ENCODE measurements at places on chromosomes 12 and 14.

- no peak for DNase-seq
These were observed 238.0 kb upstream of the FOXN3 start for GRCh38 chr14:89654998-89655397.

DNA sequence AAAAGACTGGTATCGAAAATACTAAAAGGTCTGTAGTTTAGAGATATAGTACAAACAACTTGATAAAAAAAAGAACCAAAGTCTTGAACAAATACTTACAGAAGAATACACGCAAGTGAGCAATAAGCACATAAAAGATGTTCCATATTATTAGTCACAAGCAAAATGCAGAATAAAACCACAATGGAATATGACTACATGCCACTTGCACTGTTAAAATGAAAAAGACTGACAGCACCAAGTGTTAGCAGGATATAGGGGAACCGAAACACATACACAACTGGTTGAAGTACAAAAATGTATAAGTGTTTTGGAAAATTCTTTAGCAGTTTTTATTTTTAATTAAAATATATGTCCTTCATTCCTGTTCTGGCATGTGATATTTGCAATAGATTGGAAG, 3.6 kb downstream of the CLEC2A start:
- no peak for DNase-seq

GRCh38 chr14:102662636-102663430, 70.4 kb downstream of the RCOR1 start:
- DNase-seq: no peak

DNA sequence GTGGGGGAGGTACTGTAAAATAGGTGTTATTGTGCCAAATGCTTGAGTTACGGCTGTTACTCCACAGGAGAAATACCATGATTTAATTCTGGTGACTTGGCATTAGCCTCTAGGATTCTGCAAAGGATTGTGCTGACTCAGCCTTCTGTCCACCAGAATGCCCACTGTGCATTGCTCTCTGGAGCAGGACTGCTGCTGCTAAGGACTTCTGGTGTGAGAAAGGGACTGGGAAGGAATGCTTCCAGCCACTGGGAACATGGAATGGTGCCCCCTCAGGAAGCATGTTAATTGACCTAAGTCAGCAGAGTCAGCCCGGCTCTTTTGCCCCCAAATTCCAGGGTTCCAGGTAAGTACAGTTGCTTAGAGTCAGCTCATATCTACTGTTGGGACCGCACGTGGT, 32.9 kb downstream of the ZFHX2 start:
- no peak for DNase-seq

GRCh38 chr12:97559267-97559666, 96.7 kb downstream of the RMST start:
- DNase-seq: no peak

GRCh38 chr12:127263621-127264020, 1003.3 kb upstream of the TMEM132C start:
- no peak for DNase-seq

GRCh38 chr12:9615420-9616136, 7.9 kb upstream of the KLRB1 start:
- no peak for DNase-seq

GRCh38 chr14:34199585-34199984, 248.7 kb upstream of the EGLN3 start:
- no peak for DNase-seq

GRCh38 chr12:105443802-105444652, 113.5 kb downstream of the C12orf75 start:
- DNase-seq: no peak

DNA sequence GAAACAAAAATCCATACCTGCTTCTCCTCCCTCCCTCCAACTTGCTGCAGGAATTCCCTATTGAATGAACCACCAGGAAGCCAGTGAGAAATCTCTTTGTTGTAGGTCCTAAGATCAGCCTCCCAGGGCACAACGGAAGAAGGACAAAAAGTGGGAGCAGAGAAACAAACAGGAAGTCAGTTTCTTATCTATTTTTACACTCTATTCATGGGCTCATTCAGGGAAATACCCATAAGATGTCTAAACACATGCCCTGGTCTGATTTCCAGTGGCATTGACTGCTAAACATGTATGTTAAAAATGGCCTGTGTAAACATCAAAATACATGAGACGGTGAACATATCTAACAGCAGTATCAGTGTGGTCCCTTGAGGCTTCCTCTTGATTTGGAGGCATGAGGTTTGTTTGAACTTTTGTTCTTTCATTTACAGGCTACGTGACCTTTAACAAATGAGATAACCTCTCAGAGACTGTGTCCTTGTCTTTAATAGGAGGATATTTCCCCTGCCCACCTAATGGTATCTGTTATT, 18.8 kb downstream of the GPR65 start:
- DNase-seq: no peak
